ENCODE measurements at places on chromosomes 1 and 21.

- DNase-seq, result no peak
These were observed 105.5 kb downstream of the TOMM20 start for GRCh38 chr1:235022981-235023710.

DNA sequence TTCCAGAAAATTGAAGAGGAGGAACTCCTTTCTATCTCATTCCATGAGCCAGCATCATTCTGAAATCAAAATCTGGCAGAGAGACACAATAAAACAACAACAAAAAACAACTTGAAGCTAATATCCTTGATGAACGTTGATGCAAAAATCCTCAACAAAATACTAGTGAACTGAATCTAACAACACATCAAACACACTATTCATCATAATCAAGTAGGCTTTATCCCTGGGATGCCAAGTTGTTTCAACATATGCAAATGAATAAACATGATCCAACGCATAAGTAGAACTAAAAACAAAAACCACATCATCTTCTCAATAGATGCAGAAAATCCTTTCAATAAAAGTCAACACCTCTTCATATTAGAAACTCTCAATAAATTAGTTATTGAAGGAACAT is 335.3 kb upstream of the BRINP3 start:
- no peak for DNase-seq

DNA sequence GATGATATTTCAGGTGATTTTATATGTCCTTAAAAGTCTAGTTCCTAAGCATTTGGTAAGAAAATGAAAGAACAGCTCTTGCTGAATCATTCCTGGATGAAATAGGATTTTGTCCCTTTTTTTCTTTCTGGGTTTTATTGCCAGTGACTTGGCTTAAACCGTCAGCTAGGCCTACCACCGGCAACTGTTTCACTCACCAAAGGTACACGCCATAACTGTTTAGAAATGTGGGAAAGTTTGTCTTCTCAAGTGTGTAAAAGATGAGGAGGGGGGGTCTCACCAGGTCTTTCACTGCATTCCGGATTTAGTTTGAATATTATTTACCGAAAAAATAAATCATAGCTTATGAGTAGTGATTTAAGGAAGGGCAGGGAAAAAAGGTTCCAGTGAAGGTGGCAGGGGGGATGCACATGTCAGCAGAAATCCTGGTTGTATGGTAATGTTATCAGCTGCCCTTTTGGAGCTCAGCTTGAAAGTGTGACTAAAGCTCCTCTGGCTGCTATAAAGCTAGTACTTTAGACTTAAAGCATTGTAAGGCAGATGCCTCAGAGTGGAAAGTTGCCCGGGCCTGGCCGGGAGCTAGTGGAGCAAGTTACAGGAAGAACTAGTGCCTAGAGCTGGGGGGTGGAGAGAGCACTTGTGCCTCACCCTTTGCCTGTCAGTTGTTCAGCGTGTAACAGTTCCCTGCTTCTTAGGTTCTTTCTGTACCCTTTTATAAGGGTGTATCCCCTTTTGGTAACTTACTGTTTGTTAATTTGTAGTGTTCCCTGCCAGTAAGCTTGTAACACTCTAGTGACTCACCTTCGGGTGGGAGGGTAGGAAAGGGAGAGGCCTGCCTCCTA is 3.1 kb downstream of the ATP1A1 start:
- no peak for DNase-seq

- no peak for DNase-seq
These were observed 90.5 kb downstream of the GDAP2 start for GRCh38 chr1:117838911-117839310.
